ENCODE measurements at places on chromosomes 2 and 18. TPM values are rescaled to one million over a fixed set of nuclear protein-coding genes. Genes with fewer than 3 reads are reported as not detected.

RNU2-63P gene
- not detected for total RNA-seq

ASB3 gene
- 0.58 TPM for total RNA-seq

OSR1 gene
- total RNA-seq, result 10.7 TPM

ZSWIM2 gene
- not detected for total RNA-seq

E2F6 gene
- total RNA-seq, result 13.8 TPM

GCG gene
- not detected for total RNA-seq

TMEFF2 gene
- total RNA-seq, result 0.29 TPM

RNF125 gene
- 12.5 TPM for total RNA-seq

CIB4 gene
- total RNA-seq, result not detected

CCDC141 gene
- total RNA-seq, result 1.2 TPM

IGFBP5 gene
- 628 TPM for total RNA-seq

CYS1 gene
- total RNA-seq, result 3.5 TPM

- no peak for DNase-seq
Measured at GRCh38 chr2:147910990-147911473, 66.2 kb downstream of the ACVR2A start.

- DNase-seq, result peak; percentile 49
Measured at GRCh38 chr2:204691911-204692510, 146.7 kb downstream of the PARD3B start.

- DNase-seq, result peak; percentile 12
Measured at GRCh38 chr2:67923696-67924095, 139.1 kb downstream of the C1D start.

DNA sequence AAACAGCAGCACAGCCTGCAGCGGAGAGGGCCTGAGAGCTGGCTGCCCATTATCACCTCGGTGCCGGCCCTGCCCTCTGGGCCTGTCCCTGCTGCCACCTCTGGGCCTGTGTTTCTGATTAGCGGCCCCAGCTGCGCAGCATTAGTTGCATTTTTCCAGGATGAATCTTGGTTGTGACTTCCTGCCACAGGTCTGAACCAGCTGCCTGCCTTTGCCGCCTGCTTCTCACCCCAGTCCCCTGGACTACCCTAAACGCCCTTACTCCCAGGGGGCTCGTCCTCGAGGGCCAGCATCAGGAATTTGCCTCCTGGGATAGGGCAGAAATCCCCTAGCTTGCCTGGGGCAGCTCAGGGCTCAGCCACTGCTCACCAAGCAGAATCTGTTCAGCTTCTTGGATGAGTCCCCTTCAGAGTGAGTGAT is 342.8 kb downstream of the DYSF start:
- no peak for DNase-seq

DNA sequence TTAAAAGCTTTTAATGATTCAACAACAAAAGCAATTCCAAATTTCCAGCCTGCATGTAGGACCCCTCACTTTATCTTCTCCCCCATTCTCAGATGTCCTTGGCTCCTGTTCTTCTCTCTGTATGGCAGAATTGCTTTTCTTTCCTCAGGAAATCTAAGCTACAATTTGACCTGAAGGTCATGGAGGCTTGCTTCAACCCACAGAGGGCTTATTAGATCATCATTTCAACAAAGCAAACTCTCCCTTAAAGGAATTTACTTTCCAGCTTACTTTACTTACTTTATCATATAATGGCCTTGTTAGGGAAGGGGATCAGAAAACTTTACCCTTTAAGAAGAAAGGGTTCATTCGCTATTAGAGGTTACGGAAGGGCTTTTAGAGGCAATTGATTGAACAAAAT is 211.5 kb downstream of the RAD51AP2 start:
- DNase-seq, result no peak

- DNase-seq, result peak; percentile 92
Measured at GRCh38 chr2:237886685-237887481, 27.5 kb downstream of the RAMP1 start.

- DNase-seq, result peak; percentile 49
Measured at GRCh38 chr2:145751629-145752028, 1231.7 kb upstream of the ZEB2 start.

DNA sequence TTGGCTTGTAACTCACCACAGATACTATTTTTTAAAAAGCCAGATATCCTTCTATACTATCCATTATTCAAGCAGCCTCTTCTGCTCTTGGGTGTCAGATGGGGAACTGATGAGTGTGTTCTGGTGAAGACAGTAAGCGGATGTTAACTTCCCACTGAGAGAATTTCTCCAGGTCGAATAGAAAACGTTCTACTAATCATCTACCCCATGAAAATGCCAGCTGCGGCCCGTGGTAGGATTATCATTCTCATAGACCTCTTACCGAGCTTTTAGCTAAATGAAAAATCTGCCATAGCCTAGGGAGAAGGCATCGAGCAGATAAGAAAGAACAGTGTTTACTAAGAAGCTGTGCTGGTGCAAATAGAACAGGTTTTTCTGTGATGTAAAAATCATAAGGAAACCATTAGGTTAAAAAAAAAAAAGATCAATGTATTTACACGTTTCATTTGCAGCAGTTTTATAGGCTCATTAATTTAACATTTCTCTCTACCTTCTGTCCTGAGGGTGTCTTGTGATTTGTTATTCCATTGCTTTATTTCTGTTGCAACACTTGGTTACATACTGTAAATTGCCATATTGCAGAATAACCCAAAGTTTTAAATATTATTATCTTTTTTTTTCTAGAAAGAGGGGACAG is 1521.5 kb upstream of the ZEB2 start:
- no peak for DNase-seq

DNA sequence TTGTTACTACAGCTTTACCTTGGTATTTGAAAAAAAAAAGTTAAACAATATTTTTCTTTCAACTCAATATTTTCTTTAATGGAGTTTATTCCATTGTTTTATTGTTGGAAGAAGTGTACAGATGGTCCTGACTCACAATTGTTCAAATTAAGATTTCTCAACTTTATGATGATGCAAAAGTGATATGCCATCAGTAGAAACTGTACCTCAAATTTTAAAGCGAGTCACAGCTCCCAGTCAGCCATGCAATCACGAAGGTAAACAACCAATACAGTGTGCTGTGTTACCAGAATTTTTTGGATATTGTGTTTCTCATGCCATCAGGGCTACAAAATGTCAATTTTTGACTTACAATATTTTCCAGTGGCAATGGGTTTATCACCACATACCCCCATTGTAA is 54.0 kb upstream of the COL5A2 start:
- no peak for DNase-seq

GRCh38 chr2:172998547-172999272 is 76.9 kb upstream of the MAP3K20 start:
- DNase-seq, result peak; percentile 29

GRCh38 chr2:24833821-24834732 is 40.9 kb downstream of the CENPO start:
- no peak for DNase-seq

DNA sequence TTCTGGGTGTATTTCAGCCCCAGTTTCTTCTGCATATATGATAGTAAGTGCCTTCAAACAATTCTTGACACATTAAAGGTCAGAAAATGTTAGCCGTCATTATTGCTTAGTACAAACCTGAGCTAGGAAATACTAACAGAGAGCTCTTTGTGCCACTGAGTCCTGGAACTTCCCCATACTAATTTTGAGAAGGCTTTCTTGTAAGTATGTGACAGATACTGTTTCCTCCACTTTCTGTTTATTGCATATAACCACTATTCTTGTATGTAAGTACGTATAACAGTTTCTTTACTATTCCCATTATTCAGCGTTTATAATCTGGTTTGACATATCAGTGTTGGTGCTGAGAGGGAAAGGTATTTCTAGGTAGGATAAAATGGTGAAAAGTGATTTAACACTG is 9.8 kb downstream of the PPP1CB start:
- DNase-seq, result no peak

DNA sequence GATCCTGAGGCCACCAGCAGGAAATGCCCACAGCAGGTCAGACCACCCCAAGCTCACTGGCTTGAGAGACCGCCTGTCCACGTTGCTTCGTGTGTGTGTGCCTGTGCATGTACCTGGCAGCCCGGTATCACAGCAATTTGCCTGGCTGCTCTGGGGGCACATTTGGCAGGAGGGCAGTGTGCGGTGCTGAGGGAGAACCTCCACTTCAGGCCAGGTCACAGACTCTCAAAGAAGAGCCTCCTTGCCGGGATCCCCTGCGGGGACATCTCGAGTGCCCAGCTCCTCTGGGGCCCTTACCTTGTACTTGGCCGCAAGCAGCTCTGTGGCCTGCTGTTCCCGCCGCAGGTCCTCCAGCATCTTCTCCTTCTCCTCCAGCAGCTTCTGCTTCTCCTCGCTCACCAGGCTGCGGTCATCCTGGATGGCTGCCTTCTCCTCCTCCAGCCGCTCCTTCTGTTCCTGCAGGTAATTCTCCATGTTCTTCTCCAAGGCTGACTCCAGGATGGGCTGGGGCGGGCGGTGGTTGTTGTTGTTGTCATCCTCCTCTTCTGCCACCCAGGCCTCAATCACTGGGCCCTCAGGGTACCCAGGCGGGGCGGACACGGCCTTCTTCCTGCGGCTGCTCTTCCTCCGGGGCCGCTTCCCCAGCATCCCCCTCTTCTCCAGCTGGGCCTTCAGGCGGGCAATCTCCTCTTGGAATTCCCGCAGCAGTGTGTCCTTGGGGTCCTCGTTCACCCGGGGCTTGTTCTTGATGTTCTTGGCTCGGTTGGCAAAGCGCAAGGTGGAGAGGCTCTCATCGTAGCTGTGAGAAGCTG is 2.0 kb downstream of the KIF3C start:
- no peak for DNase-seq

GRCh38 chr18:6613581-6613980 is 115.9 kb upstream of the ARHGAP28 start:
- no peak for DNase-seq

DNA sequence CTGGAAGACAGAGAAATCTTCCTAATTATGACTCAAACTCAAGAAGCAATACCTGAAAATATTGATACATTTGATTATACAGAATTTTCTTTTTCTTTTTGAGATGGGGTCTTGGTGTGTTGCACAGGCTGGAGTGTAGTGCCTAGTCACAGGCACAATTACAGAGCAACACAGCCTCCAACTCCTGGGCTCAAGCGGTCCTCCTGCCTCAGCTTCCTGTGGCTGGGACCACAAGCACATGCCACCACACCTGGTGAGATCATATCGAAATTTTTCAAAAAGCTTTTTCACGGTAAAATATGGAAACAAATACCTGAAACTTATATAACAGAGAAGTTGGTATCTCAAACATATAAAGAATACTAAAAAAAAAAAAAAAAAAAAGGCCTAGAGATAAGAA is 27.9 kb downstream of the TGFBRAP1 start:
- DNase-seq, result no peak

DNA sequence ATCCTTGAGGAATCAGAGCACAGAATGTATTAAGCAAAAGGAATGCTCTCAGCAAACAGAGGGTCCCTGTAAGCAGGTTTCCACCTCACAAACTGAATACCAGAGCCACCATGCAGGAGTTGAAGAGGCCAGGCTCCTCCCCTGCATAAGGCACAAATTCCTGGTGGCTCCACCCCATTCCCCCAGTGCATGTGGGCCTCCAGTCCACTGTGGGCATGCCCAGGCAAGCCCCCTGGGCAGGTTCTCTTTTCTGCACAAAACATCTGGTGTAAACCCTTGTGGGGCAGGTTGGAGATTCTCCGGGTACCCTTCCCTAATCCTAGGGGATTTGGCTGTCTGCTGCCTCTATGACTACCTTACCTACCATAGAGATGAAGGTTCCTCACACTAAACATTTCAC is 166.5 kb downstream of the PTPRM start:
- no peak for DNase-seq

GRCh38 chr18:76874642-76875389 is 52.5 kb downstream of the ZNF236 start:
- DNase-seq, result no peak

- no peak for DNase-seq
Measured at GRCh38 chr2:70160545-70160944, 30.3 kb downstream of the C2orf42 start.

- no peak for DNase-seq
Measured at GRCh38 chr2:227428731-227429285, 41.1 kb upstream of the SCYGR1 start.

- no peak for DNase-seq
Measured at GRCh38 chr2:103809941-103810441, 1043.9 kb upstream of the POU3F3 start.

DNA sequence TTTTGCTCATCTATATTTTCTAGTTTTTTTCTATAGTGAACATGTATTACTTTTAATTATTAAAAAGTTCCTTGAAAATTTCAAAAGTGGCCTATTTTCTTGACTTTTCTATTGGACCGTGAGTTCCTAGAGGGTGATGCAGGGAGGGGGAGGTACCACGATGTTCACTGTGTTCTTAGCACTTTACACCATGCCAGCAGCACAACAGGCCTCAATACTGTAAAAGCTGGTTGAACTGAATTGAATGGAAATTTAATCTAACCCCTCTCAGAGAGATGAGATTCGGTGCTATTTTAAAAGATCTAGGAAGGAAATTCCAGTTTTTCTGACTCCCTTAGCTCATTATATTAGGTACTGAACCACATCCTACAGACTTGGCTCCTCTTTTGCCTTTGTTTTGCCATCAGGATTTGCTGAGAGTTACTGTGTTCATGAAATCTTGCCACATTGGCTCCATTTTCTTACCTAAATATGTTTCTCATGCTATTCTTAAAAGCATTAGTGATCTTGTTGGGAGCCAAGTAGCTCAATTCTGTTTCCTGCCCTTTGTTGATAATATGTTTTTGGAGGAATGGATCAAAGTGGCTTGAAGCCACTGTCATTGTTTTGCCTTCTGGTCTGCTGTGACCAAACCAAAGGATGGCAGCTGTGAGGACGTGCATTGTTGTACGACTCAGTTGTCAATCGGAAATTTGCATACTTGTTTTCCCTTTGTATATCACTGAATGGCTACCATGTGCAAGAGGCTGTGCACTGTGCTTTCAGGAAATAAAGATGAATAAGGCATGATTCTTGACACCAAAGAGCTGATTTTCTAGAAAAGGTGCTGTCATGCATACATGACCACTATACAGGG is 25.3 kb downstream of the MYO1B start:
- no peak for DNase-seq

DNA sequence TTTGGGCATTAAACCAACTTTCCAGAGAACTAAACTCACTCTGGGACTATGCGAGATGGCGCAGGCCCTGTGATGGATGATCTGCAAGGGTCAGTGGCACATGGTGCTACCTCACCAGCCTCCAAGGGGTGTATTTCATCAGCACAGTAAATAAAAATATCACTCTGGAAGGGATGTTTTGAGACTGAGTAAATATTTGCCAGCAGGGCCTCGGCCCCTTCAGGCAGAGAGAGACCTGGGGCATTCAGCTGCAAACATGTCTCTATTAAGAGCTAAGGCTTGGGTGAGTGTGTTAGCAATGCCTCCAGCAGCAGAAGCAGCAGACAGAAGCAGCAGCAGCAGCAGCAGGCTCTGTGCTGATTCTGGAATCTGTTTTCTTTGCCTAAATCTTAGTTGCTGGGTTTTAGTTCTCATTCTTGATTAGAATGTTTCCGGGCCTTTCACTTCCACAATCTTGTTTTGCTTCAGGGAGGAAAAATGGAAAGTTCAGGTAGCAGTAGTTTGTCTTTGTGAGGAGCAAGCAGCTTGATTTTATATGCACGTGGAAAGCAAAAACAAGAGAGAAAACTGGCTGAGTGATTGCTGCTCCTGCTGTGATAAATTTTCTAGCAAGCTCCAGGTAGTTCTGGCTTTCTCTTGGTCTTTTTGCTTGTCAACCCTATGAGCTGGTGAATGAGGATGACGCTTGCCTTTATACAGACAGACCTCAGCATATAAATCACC is 18.6 kb downstream of the ADCYAP1 start:
- DNase-seq, result peak; percentile 13
